A673 (cell line): ENCODE measurements at places on chromosomes 6 and 20. TPM values are rescaled to one million over a fixed set of nuclear protein-coding genes. Genes with fewer than 3 reads are reported as not detected.
A peak's percentile ranks its signal among the peaks of the same experiment; 100 is the strongest.

CD93 gene
- 0.06 TPM in 1 of 2 replicates, not detected in the other for total RNA-seq

RIPPLY2 gene
- 3.0 and 4.0 TPM in 2 replicates for total RNA-seq

KIF13A gene
- total RNA-seq, result 19.7 and 21.1 TPM in 2 replicates

SLC25A27 gene
- 0.45 and 0.52 TPM in 2 replicates for total RNA-seq

STK4 gene
- 52.7 and 53.2 TPM in 2 replicates for total RNA-seq

PLTP gene
- total RNA-seq, result 58.3 and 62.8 TPM in 2 replicates

PLEKHG1 gene
- 4.1 and 4.5 TPM in 2 replicates for total RNA-seq

GRCh38 chr20:16555754-16556153, 17.5 kb downstream of the KIF16B start:
- no peak for DNase-seq

GRCh38 chr20:34268851-34269636, 27.8 kb downstream of the ASIP start:
- DNase-seq, result peak; percentile 49

GRCh38 chr6:157246771-157247484, 76.4 kb downstream of the TMEM242 start:
- no peak for DNase-seq

GRCh38 chr20:40314278-40314677, 374.8 kb downstream of the MAFB start:
- no peak for DNase-seq

- DNase-seq, result no peak
These were observed 41.4 kb upstream of the BEND6 start for GRCh38 chr6:56913285-56914074.

GRCh38 chr6:119158057-119158848, 79.8 kb upstream of the FAM184A start:
- DNase-seq, result no peak

DNA sequence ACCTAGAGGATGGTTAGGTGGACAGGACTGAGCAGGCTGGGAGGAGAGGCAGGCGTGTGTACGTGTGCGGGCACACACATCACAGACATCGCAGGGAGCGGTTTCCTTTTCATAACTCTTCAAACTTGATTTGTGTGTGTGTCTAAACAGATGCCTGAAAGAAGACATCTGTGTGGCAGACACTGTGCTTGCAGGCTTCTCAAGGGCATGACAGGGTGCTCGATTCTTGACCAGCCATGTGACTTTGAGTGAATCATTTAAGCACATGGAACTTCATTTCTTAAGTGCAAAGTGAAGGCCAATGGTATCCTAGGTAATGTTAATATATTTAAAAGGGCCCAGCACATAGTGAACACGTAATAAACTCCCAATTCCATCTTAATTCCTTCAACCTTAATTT, 186.5 kb downstream of the SCP2D1 start:
- DNase-seq, result no peak

GRCh38 chr20:19511931-19512330, 246.1 kb upstream of the RIN2 start:
- DNase-seq, result no peak

- DNase-seq, result peak; percentile 60
These were observed 76.5 kb upstream of the SUPT3H start for GRCh38 chr6:45454008-45454911.

DNA sequence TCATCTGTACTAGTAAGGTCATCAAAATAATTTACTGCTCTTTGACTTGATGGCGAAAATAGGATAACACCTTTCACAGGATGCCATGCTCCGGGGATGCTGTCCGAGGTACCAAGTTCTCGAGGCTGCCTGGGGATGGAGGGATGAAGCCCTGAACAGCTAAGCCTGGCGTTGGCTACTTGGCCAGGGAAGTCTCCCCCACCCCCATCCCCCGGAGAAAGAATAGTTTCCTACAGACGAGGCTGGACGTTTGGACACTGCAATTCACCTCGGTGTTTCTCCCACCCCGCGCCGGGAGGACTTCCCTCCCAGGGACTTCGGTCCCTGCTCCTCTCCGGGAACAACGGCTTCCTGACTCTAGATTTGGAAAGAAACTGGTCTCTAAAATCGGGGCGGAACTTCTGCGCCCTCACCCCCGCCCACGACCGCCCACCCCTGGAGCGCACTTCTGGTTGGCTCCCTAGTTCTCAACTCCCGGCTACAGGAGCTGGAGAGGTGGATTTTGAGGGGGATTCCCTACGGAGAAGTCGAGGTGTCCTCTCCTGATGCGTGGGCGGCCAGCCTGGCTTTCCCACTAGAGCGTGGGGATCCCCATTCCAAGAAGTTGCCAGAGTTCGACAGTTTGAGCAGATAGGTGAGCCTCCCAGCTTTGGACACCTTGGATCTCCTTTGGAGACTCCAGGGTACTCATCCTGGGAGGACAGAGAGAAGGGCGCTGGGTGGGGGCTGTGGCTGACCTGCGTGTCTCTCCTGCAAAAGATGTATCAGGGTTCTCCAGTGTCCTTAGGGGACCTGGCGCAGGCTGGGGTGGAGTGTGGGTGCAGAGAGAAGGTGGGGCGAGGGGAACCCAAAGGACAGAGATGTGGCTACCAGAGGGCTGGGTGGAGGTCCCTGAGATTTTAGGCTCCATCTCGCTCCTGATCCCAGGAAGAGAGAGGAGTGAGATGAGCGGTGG, 1.1 kb downstream of the PCSK2 start:
- peak; percentile 86 for DNase-seq
